ENCODE measurements at places on chromosomes 7 and 10.

DNA sequence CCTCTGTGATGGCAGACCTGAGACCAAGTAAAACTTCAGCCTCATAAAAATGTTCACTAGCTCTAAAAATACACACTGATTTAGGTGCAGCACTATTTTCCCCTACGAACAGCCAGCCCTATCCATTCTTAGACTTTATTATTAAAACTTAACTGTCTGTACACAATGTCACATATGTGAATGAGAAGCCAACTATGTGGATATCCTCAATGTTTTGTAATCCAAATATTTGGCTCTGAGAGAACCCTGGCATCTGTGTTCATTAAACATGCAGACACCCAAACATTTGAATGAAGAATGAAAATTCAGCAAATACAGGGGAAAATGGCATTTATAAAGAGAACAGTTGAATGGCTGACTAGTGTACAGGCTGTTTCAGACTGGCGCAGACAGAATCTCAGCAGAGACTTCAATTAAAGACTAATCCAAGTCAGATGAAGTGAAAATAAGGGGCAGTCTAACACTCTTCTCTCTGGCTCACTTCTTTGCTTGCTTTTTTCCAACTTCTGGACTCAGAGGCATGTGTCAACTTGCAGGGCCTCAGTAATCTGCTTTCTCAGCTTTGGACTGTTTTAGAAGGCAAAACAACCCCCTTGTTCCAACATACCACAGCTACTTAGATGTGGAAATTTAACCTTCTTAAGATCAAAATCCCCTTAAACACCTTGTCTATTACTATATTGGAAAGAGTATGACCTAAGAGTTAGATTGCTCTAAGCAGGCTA, 47.4 kb upstream of the FAM180A start:
- DNase-seq: no peak

DNA sequence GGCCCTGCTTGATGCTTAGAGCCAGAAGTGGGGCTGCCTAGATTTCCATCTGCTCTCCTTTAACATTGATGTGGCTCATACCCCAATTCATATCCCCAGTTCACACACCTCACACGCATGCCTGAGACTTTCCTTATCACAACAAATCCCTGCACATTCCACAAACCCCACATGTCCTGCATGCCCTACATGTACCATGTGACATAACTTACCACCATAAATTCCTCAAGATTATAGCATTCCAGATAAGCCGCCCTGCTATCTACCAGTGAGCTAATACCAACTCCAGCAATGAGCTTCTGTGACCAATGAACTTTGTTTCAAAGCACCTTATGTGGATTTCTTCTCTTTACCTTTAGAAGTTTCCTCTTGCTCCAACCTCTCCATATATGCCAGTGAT, 104.7 kb upstream of the RAB11FIP2 start:
- no peak for DNase-seq

DNA sequence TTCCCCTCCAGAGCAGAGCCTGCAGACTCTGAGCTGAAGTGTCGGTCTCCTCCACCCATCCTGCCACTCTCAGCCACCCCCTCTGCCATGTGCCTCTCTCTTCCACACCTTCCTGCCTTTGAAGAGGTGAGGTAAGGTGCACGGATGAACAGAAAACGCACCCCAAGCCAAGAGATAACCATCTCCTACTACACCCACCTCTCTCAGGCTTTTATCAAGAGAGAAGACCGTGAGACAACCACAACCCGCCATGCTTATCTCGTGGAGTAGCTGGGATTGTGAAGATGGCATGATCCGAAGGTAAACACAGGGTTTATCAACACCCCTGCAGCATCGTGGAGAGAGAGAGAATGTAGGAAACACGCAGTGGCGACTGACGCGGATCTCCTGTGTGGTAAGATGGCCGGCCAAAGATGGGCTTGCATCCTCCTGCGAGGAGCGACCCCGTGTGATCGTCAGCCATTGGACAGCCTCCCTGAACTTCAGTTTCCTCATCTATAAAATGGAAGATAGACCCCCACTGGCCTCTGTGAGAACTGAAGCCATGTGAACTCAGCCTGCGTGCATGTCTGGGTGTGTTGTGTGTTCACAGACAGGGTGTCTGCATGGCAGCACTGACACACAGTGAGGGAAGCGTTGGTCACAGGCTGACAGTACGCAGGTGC, 219.0 kb downstream of the DIP2C start:
- no peak for DNase-seq

DNA sequence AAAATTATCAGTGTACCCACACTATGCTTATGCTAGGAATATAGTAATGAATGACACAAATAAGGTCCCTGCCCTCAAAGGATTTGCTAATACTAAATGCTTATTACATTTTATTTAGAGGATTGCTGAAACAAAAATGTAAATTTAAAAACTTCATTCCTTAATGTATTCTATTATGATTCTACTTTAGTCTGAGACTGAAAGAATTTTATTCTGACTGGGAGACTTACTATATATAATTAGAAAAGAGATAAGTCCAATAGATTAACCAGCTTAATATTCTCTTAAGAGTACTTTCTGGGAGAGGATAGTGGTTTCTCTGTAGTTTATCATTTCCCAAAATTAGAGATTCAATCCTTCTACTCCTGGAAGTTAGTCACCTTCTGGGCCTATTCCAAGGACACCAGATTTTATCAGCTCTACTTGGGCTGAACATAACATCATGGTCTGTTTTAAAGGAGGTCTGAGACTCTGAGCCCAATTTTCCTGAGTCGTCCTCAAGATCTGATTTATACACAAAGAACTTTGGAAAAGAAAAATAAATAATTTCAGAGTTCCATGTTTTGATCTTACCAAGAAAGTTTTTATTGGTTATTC, 41.1 kb downstream of the ASZ1 start:
- no peak for DNase-seq

GRCh38 chr7:94810496-94810895, 96.9 kb upstream of the PPP1R9A start:
- no peak for DNase-seq

GRCh38 chr10:68787813-68788212, 39.5 kb upstream of the STOX1 start:
- DNase-seq: no peak

- DNase-seq: no peak
Observed at GRCh38 chr10:92822060-92822634, 26.2 kb upstream of the EXOC6 start.

GRCh38 chr10:78302989-78303854, 269.6 kb downstream of the RPS24 start:
- peak; percentile 93 for DNase-seq

DNA sequence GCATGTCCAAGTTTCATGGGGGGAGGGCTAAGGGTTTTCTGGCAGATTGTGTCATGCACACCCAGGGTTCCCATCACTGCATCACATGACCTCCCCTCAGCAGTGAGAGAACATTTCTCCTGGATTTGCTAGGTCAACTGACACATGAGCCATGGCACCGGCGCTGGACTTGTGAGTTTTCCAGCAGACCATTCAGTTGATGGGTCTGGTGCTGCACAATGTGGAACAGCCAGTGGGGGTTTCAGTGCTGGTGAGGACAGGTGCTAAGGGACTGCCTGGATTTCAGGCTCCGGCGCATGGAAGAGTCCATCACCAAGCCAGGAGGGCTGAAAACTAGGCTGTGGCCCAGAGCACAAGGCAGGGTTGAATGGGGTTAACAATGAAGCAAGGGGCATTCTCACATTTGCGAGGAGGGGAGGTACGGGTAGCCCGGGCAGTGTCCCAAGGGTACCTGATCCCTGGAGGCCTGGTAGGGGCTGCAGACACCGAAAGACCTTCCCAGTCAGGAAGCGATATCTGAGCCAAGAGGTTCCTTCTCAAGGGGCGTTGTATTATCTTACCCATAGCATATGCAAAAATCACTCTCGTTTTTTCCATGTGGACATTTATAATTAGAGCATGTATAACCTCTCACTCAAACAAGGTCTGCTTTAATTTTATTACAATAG, 203.0 kb downstream of the TNS3 start:
- DNase-seq: no peak

DNA sequence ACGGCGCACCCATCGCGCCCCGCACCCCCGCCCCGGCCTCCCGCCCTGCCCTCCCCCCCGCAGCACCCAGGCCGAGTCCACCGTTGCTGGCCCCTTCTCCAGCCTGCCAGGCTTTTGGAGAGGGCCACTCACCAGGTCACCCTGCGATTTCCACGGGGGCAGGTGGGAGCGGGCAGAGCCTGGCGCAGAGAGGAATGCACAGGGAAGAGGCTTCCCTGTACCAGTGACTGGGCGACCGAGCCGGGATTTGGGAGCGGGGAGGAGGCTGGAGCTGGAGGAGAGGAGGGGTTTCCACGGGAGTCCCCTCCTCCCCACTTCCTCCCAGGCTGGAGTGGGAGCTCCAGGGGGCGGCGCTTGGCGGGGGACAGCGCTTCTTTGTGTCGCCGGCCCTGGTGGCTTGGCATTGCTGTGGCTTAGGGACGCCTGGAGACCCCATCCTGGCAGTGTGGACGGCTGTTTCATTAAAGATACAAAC, 19.3 kb downstream of the TCAF1 start:
- DNase-seq: no peak

DNA sequence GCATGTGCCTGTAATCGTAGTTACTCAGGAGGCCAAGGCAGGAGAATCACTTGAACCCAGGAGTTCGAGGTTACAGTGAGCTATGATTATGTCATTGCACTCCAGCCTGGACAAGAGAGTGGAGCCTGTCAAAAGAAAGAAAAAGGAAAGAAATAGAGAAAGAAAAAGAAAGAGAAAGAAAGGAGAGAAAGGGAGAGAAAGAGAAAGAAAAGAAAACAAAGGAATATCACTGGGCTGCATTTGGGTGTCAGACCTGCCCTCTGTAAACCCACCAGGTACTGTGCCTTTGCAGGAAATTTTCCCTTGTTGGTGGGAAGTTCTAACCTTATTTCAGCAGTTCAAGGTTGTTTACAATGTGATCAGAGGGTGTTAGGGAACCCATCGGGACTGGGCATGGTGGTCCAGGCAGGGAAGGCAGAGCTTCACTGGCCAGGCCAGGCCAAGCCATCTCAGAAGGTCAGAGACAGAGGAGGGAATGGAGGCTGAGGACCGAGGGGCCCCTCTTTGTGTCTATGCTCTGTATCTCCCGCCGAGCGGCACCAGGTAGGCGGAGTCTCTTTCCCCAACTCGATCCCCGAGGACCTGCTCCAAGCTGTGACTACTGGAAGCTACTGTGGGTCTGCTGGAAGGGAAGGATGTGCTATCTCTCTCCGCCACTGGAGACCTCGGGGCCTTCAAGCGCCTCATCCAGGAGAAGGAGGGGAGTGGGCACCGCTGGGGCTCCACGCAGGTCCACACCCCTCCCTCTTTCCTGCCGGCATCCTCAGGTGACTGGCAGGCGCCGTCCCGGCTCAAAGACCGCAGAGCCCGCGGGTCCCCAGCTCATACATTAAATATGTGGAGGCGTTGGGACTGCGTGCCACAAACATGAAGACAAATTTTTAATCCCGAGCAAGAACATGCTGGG, 15.2 kb upstream of the KAZALD1 start:
- no peak for DNase-seq

GRCh38 chr7:106365252-106366005, 80.6 kb upstream of the NAMPT start:
- no peak for DNase-seq

GRCh38 chr10:30980951-30981616, 50.6 kb downstream of the ZNF438 start:
- no peak for DNase-seq

DNA sequence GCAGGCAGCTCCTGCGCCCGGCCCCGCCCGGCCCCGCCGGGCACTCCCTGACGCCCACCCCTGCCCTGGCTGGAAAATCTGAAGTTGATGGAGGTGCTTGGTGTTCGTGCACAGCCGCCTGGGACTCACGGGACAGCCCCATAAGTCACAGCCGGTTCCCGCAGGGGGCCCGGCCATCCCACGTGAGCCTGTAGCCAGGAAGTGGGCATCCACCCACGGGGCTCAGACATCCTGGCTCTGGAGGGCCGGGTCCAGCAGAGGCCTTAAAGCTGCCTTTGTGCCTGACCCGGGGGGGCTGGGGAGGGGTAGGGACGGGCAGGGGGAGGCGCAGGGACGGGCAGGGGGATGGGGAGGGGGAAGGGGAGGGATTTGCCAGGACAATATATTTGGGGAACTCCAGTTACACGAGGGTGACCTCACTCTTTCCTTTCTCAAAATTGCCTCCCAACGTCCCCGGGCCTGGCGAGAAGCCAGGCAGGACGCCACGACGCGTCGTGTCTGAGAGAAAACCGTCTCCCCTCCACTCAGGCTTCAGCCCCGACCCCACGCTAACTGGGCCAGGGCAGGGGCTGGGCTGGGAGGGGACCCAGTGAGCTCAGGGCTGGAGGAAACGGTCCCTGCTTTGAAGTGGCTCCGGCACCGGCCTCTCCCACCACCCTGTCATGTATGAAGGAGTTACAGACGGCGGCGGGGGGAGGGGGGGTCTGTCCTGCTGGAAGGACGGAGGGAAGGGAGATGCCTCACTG, 82.1 kb upstream of the PDGFA start:
- DNase-seq: peak; percentile 90

- DNase-seq: no peak
Observed at GRCh38 chr10:61795551-61795950, 105.9 kb upstream of the ARID5B start.

- DNase-seq: no peak
Observed at GRCh38 chr7:124062171-124062570, 29.3 kb upstream of the TMEM229A start.

DNA sequence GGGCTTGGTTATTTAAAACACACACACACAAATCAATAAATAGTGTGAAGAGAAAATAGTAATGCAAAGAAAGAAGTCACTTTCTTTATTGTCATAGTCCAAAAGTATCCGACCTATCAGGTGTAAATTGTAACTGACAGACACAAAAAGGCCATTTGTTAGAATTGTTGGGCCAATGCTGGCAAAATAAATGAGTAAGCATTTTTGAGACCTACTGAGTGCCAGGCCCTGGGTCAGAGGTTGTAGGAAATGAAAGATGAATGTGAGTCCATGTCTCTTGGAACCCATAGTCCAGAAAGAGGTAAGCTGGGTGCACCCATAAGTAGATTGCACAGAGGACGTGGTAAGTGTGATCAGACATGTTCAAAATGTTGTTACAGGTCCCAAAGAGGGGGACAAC, 13.5 kb upstream of the EGR2 start:
- no peak for DNase-seq

DNA sequence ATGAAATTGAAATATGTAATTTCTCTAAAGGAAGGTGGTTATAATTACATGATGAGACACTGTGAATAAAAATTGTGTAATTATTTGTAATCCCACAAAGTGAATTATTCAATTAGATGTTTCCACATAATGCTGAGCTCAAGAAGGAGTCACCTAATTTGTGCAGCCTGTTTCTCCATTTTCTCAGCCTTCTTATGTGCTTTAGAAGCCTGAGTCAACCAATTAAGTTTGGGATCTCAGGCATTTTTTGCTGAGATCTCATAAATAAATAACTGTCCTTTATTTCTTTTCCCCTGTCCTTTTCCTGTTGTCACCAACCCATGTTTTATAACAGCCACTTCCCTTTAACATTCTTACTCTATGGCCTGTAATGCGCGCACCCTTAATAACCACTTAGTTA, 506.5 kb upstream of the SEMA3D start:
- no peak for DNase-seq

GRCh38 chr10:106535304-106535953, 629.1 kb downstream of the SORCS1 start:
- DNase-seq: no peak

GRCh38 chr7:47153576-47153975, 428.3 kb downstream of the TNS3 start:
- no peak for DNase-seq
